Transverse colon (tissue), 4 donors: ENCODE measurements at places on chromosomes 2 and 18. TPM values are rescaled to one million over a fixed set of nuclear protein-coding genes. Genes with fewer than 3 reads are reported as not detected.

- DNase-seq, result no peak
Observed at GRCh38 chr2:59779571-59779970, 773.9 kb downstream of the BCL11A start.

POTEI gene
- total RNA-seq, result under 0.01 TPM

DNA sequence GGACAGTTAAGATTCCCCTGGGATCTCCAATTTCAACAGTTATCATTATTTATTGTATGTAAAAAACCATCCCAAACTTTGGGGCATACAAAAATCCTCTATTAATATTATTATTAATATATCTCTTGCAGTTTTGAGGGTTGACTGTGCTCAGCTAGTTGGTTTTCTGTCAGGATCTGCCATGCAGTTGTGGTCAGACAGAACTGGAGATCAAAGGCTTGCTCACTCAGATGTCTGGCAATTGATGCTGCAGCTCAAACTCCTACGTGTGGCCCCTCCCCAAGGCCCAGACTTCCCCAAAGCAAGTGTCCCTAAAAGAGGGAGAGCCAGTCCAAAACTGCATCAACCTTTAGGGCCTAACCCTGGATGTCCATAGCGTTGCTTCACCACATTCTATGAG, 204.7 kb downstream of the TTC32 start:
- DNase-seq, result no peak

ZBTB7C gene
- total RNA-seq, result 56.1 TPM

NEMP2 gene
- 1.6 TPM for total RNA-seq

GRCh38 chr2:20697322-20697934, 30.5 kb downstream of the GDF7 start:
- DNase-seq, result no peak

- DNase-seq, result no peak
Observed at GRCh38 chr2:132253496-132254305, 91.9 kb upstream of the ANKRD30BL start.

DNA sequence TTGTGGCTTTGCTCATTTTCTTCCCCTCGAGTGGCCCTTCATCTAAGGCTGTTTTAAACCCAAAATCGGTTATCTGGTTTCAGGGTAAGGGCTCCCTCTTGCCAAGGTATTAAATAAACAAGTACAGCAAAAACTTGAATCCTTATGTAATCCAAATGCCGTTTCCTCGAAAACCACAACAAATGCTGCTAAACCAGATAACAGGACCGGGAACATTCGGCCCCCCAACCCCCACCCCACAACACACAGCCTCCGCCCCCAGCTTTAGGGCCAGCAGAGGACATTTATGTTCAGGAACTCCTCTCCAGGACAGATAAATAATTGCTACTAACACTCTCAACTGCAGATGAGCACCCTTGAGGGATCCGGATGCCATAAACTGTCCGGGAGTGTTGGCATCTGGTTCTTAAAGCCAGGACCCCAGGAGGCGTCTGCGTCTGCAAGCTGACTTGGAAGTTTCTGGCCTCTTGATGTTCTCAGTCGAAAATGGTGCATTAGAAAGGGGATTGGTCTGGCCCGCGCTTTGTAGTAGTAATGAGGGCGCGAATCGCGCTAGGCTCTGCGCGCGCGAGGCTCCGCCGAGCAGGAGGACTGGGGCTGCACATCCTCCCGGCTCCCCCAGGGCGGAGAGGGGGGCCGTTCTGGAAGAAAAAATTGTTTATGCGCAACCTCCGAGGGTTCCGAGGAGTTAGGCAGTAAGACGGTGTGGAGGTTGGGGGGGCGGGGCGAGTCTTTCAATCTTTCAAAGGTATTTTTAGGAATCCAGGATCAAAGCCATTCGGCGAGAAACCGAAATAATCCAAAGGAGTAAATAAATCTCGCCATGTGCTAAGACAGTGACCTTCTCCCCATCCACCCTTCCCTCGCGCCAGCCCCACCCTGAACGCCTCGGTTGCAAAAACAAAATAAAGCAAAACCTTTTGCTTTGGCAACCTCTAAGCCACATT, 3.9 kb upstream of the ID2 start:
- peak; percentile 57 for DNase-seq

CCDC148 gene
- total RNA-seq, result not detected

STAMBP gene
- total RNA-seq, result 22.7 TPM

DNA sequence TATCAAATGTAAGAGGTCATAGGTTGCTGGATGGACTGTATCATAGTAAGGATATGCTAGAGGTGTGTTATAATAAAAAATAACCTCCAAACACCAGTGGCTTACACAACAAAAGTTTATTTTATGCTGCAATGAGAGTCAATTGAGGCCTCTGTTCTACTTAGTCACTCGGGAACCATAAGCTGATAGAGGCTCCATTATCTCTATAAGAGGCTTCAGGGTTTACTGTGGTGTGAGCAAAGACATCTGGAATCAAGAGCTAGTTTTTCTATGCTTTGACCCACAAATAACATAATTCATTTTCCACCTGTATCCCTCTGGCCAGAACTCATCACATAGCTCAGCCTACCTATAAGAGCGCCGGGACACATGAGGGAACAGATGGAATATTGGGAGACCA, 47.5 kb upstream of the NEMP2 start:
- DNase-seq, result no peak

GRCh38 chr18:21134895-21135294, 23.3 kb upstream of the ROCK1 start:
- DNase-seq, result no peak

DNA sequence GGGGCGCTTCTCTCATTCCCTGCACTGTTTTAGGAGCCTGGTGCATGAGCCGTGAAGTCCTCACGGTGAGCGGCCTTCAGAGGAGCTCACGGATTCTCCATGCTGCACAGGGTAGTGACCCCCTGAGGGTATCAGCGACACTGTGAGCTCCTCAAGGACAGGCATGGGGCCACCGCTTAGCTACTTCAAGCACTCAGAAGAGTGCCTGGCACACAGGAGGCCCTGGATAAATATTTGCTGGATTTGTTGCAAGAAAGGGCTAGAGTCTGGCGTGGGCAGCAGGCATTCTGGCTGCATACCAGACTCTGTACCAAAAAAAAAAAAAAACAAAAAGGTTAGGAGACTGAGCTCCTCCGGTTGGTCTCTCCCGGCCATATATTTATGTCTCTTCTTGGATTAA, 5.7 kb upstream of the MBP start:
- no peak for DNase-seq

- no peak for DNase-seq
Observed at GRCh38 chr2:68727683-68728375, 6.8 kb upstream of the ARHGAP25 start.

DNA sequence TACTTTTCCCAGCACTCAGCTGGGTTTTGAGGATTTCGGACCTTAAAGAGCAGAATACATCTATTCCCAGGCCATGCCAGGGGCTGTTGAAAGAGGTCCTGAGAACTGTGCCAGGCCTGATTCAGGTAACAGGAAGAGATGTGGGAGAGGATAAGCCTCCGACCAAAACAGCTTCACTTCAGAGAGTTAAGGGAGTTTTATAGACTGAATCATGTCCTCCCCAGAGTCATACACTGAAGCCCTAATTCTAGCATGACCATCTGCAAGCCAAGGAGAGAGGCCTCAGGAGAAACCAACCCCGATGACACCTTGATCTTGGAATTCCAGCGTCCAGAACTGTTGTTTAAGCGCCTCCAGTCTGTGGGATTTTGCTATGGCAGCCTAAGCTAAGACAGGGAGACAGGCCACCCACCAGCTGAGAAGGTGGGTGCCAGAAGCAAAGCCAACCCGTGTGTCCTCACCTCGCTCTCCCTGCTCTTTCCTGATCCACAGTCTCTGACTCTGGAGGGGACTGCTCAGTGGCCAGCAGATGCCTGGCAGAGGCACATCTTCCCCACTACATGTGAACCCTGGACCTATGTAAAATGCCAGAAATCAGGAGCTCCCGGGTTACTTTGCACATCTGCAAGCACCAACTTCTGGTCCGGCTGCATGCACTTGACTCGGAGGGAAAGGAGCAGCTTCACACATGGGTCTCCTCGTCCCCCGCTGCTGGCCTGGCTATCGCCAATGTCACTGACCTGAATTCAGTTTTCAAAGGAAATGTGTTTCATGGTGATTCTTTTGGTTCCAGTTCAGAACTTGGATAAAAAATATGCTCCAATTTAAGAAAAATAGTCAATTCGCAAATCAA, 116.8 kb upstream of the EPC2 start:
- DNase-seq, result no peak

ABCB11 gene
- 18.4 TPM for total RNA-seq

MC2R gene
- not detected for total RNA-seq

DNA sequence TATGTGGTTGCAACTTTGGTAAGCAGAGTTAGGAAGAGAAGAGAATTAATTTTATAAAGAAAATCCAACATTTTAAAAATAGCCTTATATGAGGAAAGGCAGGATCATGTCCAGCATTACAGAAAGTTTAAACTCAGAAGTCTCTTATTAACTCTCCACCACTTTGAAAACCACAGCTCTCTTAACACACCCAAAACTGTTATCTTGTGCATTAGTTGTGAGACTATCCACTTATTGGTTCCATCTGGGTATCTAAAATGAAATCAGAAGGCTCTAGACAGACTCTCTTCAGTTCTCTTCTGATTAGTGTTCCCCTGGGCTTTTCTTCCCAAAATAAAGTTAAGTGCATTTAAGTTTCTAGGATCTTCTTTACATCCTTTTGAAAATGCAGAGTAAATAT, 251.5 kb downstream of the TXNL1 start:
- no peak for DNase-seq

KCTD1 gene
- total RNA-seq, result 13.5 TPM

LIMS3 gene
- total RNA-seq, result 3.7 TPM

RGPD3 gene
- 0.75 TPM for total RNA-seq

DNA sequence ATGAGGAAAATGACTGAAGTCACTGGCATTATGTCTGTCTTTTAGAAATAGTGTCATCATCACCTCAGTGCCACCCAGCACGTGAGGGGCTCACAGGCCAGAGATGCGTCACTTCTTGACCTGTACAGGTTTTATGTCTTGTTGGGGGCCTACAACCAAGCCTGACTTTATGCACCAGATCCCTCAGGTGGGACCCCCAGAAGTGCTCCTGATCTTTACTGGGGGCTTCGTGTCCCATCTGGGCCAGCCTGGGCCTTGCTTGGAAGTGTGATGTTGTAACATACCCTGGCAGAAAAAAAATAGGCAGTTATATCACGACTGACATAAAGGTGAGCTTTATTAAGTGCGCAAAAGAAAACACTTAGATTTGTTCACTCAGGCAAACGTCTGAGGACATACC, 21.5 kb upstream of the GNAL start:
- no peak for DNase-seq

DNA sequence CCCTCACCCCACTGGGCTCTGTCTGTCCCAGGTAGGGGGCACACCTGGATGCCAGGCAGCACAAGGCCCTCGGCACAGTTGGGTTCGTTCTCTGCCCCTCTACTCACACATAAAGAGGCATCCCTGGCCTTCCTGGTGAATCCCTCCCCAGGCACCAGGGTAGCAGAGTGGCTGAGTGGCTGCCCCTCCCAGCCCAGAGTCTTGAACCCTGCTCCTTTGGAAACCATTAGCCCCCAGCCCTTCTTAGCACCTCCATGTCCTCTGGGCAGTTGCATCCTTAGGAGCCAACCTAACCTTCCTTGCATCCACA, 2.0 kb downstream of the GPC1 start:
- no peak for DNase-seq
